Cerebellum (tissue), 4 donors: ENCODE measurements at places on chromosomes 4 and X.

DNA sequence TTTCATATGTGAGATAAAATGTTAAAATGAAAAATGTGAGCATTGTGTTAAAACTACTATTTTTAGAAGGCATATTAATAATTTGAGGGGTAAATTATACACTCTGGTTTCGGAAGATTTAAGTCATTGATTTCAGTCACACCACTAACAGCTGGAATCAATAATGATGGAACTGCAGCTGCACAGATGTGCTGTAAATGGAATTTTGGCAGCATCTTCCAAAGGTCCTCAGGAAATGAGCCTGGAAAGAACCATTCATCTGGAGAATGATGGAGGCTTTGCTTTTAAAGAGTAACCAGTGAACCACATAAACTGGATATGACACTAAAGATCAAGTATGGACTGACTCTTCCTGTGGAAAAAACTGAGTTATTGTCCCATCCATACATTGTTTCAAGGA lies 759.0 kb upstream of the EPHA5 start:
- DNase-seq, result no peak

DNA sequence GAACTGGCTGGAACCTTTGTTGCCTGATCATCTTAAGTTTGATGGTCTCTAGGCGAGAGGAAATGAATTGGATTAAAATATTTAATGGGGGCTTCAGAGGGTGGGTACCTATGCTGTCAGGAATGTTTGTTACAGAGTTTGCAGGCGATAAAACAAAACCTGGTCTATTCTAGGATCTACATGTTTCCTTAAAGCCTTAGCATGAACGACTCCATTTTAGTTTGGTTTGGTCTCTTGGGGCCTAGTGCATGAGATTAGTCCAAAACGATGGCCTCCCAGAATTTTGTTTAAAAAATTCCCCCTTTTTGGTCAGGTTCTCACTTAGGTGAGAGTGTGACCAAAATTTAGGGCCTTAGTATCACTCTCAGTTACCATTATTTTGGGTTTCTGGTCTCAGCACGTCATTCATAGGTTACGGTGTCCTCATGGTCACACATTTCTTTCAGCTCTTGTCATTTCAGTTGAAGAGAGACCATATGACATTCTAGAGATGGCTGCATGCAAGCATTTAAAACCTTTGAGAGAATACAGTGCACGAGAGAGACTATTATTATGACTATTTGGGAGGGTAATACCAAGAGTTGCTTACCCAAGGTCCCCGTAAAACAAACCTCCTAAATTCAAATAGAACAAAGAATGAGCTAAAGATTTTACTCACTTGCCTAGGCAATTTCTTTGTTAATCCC lies 13.8 kb downstream of the MOB1B start:
- DNase-seq, result no peak

- DNase-seq, result no peak
Measured at GRCh38 chrX:124209792-124210576, 122.5 kb upstream of the TEX13D start.

DNA sequence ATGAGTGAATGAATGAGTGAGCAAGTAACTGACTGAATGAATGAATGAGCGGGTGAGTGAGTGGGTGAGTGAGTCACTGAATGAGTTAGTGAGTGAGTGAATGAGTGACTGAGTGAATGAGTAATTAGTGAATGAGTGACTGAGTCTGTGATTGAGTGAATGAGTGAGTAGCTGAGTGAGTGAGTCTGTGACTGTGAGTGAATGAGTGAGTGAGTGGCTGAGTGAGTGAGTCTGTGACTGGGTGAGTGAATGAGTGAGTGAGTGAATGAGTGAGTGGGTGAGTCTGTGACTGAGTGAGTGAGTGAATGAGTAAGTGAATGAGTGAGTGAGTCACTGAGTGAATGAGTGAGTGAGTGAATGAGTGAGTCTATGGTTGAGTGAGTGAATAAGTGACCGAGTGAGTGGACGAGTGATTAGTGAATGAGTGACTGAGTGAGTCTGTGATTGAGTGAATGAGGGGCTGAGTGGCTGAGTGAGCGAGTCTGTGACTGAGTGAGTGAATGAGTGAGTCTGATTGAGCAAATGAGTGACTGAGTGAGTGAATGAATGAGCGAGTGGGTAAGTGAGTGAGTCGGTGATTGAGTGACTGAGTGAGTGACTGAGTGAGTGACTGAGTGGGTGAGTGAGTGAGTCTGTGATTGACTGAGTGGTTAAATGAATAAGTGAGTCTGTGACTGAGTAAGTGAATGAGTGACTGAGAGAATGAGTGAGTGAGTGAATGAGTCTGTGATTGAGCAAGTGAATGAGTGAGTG lies 223.0 kb upstream of the PSAPL1 start:
- DNase-seq, result no peak

DNA sequence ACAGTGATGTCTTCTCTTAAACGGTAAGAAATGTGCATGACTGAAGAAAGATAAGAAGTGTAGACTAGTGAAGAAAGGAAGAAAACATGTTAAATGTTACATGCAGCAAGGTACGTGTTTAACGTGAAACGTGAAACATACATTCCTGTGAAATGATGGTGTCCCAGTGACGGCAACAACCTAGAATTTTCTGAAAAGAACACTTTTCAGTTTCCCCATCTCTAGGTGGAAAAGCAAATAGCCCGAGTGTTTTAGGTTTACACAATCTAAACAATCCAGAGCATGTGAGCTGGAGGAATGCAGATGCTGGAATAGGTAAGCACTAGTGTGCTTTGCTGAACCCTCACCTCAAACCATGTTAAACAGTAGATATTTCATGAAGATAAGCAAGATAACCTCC lies 60.7 kb downstream of the CLNK start:
- no peak for DNase-seq

GRCh38 chrX:13755254-13755653 lies 20.7 kb downstream of the OFD1 start:
- no peak for DNase-seq

- no peak for DNase-seq
Measured at GRCh38 chr4:108334031-108334430, 165.3 kb upstream of the LEF1 start.

DNA sequence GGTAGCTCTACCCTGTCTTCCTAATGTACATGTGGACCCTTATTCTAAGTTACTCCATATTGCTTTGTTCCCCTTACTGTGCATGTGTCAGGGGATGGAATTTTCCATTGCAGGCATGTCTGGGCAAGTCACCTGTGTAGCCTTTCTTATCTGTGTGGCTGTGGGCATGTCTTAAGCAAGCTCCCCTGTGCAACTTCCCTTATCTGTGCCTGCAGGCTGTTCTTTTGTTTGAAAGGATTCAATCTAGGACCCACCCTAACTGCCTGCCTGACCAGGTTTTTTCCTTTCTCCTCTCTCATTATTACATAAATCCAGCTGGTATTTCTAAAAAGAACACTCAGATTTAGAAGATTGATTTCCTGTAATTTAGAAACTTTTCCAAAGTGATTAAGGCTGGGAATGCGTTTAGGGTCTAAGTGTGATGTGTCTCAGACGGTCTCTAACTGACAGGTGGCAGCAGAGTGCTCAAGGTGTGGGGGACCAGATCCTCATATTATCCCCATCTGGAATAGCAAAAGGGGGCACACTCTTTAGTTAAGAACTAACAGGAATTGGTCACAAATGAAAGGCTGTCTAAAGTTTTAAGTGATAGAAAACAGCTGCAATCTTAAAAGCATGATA lies 198.9 kb upstream of the PPP1R2C start:
- DNase-seq, result no peak

- no peak for DNase-seq
Measured at GRCh38 chr4:108693211-108693610, 42.8 kb downstream of the OSTC start.

DNA sequence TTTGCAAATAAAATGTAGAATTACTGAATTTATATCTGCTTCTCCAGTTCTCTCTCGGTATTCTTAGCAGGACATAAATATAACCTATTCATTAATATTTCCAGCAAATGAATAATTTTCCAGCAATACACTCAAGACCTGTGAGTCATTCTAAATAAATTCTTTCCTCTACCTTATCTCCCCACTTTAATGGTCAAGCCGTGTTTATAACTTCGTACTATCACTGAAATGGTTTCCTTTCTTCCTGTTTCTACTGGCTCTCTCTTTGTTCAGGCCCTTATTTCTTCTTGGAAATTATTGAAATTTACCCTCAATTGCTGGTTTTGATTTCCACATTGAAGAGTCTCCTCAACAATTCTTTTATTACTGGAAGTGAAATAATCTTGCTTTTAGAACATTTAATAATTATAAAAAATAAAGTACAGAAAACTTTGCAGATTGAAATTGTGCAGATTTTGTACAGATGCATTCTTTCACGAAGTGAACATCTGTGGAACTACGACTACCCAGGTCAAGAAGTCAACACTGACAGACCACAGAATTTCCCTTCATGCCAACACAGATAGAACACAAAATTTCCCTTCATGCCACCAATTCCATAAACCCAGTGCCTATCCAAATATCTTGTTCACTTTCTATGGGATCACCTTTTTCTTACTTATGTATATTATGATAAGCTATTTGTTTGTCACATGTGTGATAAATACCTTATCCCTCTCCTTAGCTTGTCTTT lies 205.7 kb downstream of the FAT4 start:
- DNase-seq, result no peak

- no peak for DNase-seq
Measured at GRCh38 chr4:174521800-174522182, 497 bp downstream of the HPGD start.

GRCh38 chrX:69145714-69146113 lies 19.5 kb downstream of the PJA1 start:
- no peak for DNase-seq

- no peak for DNase-seq
Measured at GRCh38 chrX:828411-828959, 197.9 kb downstream of the SHOX start.

- DNase-seq, result no peak
Measured at GRCh38 chrX:153921511-153922446, 4.3 kb downstream of the ARHGAP4 start.

- no peak for DNase-seq
Measured at GRCh38 chr4:158667651-158668198, 4.0 kb downstream of the C4orf46 start.

DNA sequence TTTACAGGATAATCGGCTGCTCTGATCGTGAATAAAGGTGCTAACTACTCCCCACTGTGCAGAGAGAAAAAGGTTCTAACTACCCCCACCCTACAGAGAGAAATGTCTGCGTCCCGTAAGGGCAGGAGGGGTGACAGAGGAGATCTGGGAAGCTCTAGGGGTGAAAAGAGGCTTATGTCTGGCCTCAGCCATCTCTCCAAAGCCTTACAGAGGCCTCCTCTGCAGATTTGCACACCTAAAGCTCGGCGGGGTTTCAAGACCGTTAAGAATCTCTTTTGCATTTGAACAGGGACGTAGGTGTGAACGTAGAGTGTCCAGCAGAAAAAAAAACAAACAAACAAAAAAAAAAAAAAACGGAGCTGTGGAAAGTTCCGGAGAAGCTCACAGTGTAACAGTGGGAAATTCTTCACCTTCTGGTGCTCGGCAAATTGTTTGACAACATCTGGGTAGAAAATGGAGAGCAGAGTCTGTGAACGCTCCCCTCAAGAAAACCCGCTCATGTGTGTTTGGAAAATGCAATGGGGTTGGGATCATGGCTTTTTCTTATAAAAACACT lies 161.0 kb downstream of the SHOX start:
- DNase-seq, result no peak

- no peak for DNase-seq
Measured at GRCh38 chr4:76023389-76023788, at the start of gene CXCL10. Gene CXCL10, minus strand, starts transcription at chr4:76023497. Its CDS starts 66 bp downstream, at chr4:76023431.

GRCh38 chr4:135838889-135839288 lies 1637.3 kb upstream of the PABPC4L start:
- no peak for DNase-seq

GRCh38 chr4:1418494-1419285 lies 12.4 kb upstream of the NKX1-1 start:
- DNase-seq, result no peak

DNA sequence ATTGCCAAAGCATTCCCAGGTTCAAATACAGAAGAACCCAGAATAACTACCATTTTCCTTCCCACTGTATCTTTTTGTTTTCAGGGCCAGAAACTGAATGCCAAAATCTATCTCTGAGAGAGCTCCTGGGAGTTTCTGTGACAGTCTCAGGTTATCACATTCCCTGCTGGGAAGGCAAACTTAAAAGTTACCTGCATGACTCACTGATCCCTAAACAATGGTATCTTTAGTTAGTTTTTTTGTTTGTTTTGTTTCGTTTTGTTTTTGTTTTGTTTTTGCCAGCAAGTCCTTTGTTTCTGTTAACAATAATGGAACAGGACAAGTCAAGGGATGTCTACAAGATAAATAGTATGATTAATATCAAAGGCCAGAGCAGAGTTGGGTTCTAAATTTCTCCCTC lies 34.3 kb downstream of the PAPSS1 start:
- DNase-seq, result no peak

DNA sequence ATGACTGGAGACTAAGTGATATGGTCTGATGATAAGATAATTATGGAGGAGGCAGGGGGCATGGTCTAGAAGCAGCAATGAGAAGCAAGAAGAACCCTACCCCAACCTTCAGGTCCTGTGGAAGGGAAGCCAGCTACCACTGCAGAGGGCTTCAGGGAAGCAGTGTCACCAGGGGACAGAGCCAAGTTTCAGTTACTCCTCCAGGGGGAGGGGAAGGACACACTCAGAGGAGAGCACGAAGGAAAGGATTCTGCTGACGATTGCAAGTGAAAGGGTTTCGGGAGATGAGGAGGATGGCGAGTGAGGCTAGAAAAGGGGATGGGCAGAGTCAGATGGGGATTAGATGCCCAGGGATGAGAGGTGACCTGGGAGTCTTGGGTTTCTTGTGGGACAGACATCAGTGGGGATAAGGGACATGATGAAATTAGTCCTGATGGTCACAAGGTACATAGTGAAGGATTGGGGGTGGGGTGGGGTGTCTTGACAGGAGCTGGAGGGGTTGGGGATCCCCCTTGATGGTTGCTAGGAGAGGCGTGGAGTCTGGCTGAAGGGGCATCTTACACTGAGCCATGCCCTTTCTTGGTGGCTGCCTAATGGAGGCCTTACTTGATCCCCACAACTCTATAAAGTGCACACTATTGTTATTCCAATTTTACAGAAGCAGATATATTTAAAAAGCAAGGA lies 45.4 kb downstream of the TIGD4 start:
- no peak for DNase-seq

DNA sequence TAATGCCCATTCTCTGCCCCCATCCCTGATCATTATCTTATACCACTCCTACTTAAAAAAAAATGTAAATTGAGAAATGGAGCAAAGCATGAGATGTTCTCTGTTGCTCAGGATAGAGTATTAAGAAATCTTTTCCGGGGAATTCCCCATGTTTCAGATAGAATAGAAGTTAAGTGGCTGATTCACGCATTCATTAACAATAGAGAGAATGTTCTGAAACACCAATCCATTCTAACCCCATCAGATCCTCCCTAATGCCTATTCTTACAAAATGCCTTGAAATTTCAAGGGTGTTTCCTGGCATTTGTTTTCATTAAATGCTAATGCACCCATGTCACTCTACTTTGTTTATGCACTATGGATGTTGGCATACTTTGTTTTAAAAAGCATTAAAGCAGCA lies 101.1 kb downstream of the AREG start:
- no peak for DNase-seq

- no peak for DNase-seq
Measured at GRCh38 chrX:46770000-46770816, 11.3 kb upstream of the SLC9A7 start.

GRCh38 chr4:24799544-24800324 lies 4.4 kb downstream of the SOD3 start:
- DNase-seq, result no peak
